ENCODE measurements at places on chromosomes 11 and 22.

DNA sequence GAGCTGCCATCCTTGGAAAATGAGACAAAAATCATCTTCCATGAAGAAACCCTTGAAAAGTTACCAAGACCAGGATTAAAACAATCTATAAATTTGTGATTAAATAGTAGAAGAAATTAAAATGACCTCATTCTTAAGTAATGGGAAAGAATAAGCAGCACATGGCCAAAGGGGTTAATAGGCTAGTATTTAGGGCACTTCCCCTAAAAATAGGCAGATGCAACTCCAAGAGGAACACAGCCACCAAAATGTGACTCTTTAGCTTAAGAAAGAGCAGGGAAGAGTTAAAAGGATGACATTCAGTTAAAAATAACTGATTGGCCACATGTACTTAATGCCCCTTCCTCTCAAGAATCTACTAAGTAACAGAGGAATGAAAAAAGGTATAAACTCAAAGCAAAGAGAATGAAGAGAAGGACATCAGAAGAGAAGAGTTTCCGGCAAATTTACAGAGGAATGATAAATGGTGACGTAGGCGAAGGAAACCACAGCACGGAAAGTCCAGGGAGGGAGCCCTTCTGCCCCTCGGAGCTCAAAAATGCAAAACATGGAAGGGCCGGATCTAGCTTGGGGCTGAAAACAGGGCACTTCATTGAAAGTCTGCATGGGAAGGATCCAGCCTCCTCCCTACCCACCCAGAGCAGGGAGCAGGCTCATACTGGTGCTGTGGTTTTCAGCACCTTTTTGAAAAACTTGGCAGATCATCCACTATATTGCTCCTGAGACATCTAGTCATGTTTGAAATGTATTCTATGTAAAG is 17.8 kb downstream of the SCUBE2 start:
- DNase-seq: no peak

GRCh38 chr22:22938672-22939587 is 51.3 kb downstream of the IGLL5 start:
- DNase-seq: no peak

DNA sequence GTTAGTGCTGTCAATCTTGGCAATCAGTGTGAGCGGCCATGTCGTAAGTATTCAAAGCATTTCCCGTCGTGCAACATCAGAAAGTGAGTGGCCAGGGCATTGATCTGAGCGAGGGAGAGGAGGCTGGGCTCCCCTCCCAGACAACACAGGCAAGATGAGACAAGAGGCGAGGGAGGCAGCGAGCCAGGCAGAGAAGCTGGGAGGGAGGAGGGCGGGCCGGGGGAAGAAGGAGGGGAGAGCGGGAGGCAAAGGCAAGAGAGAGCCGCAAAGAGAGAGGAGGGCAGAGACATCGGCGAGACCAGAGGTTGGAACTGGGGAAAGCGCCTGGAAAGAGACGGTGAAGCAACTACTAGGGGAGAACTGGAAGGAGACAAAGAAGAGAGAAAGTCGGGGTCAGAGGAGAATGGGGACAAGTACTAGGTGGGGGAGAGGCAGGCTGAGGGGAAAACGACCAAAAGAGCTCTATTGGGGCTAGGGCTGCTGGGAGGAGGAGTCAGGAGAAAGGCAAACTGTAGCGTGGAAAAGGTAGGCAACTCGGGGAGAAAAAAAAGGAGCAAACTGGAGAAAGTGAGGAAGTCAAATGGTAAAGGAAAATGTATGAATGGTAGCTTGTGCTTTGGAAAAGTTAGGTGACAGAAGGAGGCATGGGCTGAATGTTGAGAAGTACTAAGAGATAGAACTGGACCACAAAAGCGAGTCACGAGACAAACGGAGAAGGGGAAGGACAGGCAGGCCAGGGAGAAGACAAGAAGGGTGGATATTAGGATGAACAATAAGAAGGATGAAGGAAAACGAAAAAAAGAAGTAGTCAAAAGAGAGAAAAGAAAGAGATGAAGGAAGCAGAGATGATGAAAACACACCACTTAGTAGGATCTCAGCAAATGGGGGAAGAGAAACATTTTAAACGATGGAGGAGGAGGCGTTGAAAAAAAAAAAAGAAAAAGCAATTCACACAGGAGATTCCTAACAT is 130.5 kb upstream of the C11orf58 start:
- DNase-seq: no peak

DNA sequence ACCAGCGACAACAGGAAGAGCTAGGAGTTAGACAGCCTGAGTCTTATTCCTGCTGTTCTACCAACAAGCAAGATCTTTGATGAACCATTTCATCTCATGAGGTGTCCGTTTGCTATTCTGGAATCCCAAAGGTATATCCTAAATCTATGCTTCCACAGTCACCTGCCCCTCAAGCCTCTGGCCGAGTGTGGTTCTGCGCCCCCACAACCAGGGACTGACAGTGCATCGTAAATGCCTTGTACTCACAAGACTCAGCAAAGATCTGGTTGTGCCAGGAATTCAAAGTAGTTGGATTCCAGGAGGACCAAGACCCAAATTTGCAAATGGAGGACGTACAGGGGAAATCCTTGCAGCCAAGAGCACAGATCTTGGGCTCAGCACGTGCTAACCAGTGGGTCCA is 47.5 kb upstream of the JAM3 start:
- no peak for DNase-seq

- DNase-seq: no peak
Measured at GRCh38 chr11:45174963-45175362, 28.5 kb downstream of the PRDM11 start.

GRCh38 chr22:41254230-41254629 is 13.5 kb upstream of the CHADL start:
- no peak for DNase-seq

DNA sequence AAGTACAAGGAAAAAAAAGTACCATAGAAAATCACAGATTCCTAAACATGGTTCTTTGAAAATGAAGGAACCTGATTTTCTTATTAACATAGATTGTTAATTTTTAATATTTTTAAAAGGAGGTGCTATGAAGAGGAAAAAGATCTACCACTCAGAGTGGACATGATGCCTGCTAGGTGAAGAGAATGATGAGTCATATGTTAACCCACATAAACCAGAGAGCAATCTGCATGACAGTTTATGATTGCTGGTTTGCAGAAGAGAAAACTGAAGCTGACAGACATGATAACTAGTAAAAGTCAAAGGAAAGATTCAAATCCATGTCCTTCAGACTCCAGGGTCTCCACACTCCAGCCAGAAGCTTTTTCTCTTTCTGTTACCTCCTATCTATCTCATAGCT is 1231.7 kb downstream of the LRRC4C start:
- DNase-seq: no peak

DNA sequence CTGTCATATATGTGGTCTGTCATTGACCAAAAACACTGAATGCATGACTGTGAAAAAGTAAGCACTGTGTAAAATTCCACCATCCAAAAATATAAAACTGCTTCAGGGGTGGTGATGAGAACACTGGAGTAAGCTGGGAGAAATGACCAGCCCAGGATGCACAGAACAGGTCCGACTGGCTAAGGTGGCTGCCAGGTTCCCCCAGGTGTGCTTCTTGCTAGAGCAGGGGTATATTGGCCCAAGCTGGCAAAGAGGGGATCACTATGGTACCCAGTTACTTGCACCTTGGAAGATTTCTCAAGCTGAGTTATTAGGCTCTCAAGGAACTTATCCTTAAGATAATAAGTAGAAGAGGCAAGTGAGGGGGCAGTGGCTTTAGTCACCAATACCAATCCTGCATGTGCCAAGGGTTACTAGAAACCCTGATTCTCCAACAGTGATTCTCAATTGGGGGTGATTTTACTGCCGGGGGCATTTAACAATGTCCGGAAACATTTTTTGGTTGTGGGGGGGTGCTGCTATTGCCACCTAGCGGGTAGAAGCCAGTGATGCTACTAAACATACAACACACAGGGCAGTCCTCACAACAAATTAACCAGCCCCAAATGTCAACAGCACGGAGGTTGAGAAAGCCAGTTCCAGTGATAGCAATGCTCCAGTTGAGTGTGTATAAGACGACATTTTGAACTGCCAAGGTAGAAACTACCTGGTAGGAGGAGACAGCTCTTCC is 15.7 kb downstream of the SNU13 start:
- no peak for DNase-seq

DNA sequence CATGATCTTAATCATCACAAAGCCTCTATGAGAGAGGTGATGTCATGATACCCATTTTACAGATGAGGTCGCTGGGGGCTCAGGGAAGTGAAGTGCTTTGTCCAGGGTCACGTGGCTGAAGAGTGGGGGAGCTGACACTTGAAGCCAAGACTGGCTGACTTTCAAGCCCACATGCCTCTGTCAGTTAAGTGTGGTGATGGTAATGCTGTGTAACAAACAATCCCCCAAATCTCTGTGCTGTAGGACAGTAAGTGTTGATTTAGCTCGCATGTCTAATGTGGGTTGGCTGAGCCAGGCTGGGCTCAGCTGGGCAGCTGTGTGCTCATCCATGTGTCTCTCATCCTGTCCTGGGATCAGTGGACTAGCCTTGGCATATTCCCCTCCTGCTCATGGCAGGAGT is 87.1 kb upstream of the GRK3 start:
- no peak for DNase-seq

DNA sequence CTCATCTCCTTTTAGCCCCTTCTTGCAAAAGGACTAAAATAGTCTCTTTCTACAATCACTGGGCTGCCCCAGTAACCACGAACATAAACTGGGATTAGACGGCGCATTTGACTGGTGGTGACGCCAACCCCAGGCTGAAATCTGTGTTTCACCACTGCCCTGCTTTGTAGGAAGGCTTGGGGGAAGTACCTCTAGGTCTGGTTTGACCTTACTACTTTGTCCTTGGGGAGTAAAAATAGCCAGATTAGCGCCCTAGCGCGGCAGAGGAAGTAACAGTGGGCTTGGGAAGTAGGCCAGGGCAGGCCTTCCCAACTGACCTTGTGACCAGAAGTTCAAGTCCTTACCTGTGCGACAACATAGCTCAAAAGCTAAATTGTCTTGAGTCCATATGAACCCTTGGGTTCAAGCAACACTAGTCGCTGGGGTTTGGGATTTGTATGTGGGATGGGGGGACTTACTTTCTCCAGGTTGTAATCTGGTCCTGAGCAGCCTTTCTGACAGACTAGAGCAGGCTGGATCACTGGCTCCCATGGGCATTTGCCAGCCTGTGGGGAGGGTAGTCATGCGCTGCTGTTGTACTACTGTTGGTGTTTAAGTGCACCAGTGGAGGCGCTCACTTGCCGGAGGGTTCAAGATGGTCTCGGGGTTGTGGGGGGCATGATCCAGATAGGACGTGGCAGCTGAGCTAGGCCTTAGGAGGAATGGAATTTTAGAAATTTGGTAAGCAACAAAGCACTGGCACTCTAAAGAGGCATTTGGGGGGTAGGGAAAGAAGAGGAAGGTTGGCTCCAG is 953 bp upstream of the PACS1 start:
- DNase-seq: peak; percentile 39

- no peak for DNase-seq
Measured at GRCh38 chr11:19232910-19233503, 7.7 kb downstream of the E2F8 start.

DNA sequence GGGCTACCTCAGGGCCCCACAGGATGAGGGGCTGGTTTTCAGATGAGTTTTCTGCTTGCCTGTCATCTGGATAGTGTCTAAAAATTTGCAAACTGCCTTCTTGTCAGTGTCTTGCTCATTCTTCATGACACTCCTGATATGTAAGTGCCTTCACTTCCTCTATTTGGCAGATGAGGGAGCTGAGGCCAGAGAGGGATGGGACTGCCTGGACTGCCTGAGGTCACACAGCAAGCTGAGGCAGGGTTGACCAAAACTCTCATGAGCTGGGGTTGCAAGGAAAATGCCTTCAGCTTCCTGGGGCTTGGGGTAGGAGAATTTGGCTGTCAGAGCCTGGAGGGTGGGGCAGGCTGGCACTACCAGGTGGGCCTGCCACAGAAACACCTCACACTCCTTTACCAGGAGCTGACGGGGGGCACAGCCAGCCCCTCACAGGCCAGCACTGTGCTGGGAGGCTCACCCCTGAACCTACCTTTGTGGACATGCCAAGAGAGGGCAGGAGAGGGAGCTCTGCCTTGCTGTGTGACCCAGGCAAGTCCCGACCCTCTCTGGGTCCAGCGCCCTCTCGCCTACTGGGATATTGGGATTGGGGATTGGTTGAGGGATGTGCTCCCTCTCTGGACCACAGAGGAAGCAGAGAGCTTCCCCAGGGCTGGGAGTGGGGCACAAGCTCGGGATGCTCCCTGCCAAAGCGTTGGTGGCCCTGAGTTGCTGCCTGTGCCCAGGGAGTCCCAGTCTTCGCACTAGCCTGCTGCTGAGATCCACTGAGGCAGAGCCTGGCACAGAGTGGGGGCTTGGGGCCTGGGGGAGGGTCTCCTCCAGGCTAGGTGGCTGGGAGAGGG is 1.9 kb upstream of the P2RY6 start:
- peak; percentile 25 for DNase-seq

DNA sequence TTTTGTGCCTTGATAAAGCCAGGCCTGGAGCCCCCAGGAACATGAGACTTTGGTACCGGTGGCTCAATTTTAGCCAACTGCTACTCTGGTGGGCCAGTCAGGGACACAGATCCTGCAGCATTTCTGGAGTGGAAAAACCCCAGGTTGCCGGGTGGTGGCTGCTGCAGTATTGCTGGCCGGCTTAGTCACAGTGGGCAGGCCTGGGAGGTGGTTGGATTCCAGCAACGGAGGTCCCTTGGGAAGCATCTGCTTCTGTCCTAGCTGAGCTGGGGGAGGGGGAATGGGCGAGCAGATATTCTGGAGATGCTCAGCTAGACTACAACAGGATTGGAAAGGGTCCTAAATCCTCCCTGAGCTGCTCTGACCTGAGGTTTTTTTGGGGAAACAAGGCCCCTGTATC is 31.6 kb upstream of the ACCSL start:
- no peak for DNase-seq

GRCh38 chr22:33723915-33724314 is 196.4 kb downstream of the LARGE1 start:
- DNase-seq: no peak

GRCh38 chr11:106706355-106706754 is 311.9 kb downstream of the GUCY1A2 start:
- no peak for DNase-seq

DNA sequence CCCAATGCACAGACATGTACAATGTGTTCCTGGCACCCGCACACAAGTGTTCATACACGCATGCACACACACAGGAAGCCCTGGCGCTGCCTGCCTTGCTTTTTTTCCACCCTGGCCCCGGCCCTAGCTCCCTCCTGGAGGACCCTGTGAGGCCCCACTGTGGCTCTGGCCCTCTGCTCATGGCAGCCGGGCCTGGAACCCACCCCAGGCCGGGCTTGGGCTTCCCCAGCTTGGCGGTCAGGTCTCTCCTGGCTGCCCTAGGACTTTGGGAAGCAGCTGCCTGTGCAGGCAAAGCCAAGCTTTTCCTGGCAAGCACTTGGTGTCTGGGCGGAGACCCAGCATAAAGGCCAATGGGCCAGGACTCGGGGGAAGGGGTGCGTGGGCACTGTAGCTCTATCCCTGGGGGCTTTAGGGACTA is 30.5 kb downstream of the CD82 start:
- no peak for DNase-seq
